ENCODE measurements at places on chromosomes 2 and 18.

DNA sequence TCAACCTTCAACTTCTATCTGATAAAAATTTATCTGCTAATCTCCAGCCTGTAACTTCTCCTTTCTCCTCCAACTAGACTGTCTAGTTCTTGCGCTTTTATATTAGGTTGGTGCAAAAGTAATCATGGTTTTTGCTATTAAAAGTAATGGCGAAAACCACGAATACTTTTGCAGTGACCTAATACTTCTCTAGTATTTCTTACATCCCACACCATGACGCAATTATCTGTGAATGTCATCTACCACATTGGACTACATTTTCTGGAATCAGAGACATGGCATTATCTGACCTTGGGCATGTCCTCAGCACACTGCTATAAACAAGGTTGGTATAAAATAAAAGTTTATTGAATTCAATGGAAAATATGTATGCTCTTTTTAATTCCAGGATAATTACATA lies 370.2 kb upstream of the LYPD1 start:
- no peak for DNase-seq

GRCh38 chr2:169585673-169586072 lies 1.5 kb downstream of the PPIG start:
- no peak for DNase-seq

- DNase-seq: no peak
Measured at GRCh38 chr2:59353306-59353921, 1112.3 kb upstream of the FANCL start.

GRCh38 chr2:126662621-126663020 lies 6.7 kb downstream of the GYPC start:
- DNase-seq: no peak

DNA sequence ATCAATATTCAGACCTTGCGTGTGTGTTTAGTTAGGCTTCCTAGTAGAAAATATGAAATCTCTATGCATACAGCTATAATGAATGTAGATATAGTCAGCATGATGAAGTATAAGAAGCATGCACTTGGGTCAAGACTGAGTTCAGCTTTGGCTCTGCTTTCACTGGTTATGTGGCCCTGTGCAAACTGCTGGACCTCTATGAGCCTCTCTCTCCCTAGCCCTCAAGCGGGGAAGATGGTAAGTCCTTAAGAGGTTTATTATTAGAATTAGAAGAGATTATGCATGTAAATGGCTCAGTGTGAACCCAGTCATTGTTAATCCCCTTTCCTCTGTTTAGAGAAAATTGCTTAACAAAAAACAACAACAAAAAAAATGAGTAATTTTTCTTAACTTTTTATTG lies 178.8 kb upstream of the NXPH2 start:
- no peak for DNase-seq

DNA sequence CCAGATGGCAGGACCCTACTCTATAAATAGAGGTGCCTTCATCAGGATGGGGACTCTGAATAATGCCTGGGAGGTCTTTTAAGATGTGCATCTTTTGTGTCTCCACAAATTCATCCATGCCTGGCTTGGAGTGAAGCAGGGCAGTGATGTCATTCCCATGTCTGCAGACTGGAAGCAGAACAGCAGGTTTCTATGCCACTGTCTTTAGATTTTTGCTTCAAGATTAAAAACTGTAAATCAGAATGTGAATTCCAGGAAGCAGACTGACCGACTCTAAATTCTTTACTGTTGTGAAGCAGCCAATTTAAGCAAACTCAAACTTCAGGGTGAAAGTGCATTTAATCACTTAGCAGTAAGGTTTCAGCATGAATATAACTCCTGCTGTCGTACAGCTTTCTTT lies 159.3 kb downstream of the SCG2 start:
- no peak for DNase-seq

GRCh38 chr18:55324166-55324565 lies 263.8 kb downstream of the TCF4 start:
- peak; percentile 44 for DNase-seq

- DNase-seq: no peak
Measured at GRCh38 chr2:70947556-70948184, 12.0 kb downstream of the ATP6V1B1 start.

DNA sequence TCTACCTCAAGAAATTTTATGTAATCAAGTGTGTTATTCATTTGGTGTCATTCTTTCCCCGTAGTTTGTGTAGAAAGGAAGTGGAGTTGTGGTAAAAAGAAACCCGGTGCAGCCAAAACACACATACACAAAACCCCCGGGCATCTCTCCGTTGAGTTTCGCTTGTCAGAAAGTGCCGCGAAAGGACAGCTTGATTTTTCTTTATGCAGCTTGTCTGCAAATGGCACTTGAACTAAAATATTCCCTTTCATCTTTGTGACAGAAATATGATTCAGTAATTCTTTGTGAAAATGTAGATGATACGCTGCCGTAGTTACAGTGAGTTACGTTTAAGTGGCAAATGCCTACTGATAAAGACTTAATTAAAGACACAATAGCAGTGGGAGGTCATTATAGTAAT lies 268.8 kb upstream of the SPRED2 start:
- no peak for DNase-seq

DNA sequence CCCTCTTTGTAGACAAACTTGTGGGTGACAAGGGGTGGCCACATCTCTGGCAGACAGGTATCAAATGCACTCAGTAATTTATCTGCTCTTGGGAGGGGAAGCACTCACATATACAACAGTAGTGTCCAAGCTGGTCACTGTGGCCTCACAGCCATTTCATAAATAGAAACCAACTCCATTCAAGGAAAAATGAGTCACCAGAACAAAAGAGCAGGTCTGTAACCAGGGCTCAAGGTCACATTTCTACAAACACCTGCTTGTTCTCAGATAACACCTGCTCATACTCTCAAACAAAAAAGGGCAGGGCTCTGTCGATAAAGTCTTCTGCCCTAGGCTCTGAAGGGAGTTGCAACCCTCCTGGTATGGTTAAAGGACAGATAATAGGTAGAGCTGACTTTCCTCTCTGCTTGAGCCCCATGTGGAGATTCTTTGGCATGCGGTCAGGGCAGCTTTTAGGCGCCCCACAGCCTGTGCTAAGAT lies 459.0 kb downstream of the BCL11A start:
- no peak for DNase-seq

DNA sequence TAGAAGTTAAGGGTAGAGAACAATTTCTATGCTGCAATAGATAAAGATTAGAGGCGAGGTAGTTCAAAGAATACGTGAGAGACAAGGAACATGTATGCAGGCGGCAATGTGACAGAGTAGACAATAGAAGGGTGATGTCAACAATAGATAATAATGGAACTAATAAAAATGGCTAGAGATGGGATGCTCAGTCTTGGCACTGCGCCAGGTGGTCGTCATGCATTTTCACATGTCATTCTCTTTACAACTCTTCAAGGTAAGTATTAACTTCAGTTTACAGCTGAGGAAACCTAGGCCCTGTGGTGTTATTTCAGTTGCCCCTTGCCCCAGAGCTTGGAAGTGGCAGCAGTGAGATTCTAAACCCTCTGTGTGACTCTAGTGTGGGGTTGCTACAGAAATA lies 890.7 kb upstream of the CELF4 start:
- no peak for DNase-seq

- DNase-seq: no peak
Measured at GRCh38 chr2:9574331-9574730, 18.7 kb upstream of the ADAM17 start.

- DNase-seq: no peak
Measured at GRCh38 chr18:75067996-75068645, 140.8 kb downstream of the PTGR3 start.

DNA sequence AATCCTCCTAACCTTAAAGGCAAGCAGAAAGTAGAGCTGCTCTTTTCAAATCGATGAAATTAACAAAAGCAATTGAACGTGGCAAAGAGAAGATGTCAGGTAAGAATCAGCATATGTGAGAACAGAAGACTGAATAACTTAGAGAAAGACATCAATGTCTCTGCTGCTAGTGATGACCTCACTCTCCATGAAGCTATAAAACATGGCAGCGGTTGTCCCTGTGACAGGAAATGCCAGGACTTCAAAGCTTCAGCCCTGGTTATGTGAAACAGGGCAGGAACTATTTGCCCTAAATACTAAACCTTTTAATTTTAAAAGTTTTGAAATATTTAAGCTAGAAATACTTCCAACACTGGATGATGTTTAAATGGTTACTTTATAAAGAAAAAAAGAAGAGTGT lies 383.7 kb downstream of the XIRP2 start:
- DNase-seq: no peak

DNA sequence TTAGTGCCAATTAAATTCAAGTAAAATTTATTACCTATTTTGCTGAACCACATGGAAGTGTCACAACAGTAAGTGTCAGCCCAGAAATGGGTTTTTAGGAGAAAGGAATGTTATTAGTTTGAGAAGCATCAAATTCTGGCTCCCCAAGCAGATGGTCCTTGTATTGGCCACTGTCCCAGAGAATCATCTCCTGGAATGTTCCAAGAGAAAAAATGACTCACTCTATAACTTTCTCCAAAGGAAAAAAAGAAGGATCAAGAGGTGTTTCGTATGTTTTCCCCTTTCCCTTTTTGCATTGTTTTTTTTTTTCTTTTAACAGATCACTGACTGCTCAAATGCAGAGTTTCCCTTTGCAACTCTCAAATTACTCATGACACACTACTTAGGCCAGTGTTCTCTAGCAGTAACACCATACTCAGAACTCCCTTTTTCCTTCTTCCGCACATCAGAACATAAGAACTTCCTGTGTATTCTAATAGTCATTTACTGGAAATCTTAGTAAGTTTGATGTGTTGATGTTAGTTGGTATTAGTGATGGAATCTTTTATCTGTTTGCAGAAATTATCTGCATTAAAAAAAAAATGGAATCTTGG lies 390.3 kb downstream of the GPD2 start:
- DNase-seq: no peak

DNA sequence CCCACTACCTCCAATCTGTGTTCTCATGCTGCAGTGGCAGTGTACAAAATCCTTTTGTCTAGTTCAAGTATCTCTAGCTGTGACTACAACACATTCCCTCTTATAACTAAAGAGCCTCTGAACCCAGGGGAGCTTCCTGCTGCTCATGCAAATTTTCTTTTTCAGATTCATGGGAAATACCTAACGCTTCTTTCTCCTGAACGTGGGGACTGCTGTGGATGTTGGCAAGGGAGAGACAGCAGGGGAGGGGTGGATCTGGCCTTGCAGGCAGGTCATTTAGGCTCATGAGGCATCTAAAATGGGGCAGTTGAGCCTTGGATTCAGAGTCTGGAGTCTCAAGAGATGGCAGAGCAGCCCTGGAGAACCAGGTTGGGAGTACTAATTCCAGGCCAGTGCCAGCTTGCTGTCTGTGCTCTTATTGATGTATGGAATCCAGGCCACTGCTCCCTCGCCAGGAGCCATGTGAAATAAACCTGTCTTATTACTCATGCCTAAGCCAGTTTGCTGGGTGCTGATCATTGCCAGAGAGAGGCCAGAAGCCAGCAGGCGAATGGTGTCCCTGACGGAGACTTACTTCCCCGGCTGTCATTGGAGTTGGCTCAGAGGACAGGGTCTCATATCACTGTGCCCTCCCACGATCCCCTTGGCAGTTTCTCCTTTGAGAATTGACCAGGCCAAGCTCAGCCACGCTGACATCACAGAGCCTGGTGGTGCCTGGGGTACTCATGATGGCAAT lies 29.2 kb upstream of the TNP1 start:
- no peak for DNase-seq

- no peak for DNase-seq
Measured at GRCh38 chr2:216808805-216809425, 50.9 kb downstream of the TNP1 start.

DNA sequence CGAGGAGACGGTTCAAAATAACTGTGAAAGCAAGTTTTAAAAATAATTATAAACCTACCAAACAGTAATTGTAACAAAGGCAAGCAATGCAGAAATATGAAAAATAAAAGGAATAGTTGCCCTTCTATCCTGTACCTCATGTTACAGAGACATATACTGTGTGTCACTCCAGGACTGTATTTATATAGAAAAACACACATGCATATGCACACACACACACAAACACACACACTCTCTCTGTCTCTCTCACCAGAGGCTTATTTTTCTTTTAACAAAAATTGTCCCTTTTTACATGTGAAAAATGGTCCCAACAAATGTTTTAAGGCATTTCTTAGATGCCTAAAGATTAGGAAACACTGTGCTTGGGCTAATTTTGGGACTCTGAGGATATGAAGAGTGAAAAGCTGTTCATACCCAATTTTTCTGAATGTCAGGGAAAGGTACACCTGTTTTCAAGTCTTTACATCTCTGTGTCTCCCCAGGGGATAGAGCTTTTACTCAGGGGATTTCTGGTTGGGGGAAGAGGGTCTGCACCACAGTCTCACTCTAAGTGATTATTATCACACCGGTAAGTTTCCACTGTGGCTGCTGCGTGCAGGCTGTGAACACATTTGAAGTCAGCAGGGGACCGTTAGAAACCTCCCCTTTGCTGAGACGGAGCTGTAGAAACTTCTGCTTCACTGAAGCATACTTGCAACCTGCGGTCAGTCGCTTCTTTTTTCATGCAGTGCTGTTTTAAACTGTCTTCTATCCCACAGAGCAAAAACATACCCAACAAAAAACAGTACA lies 51.4 kb upstream of the SPAG16 start:
- DNase-seq: no peak

GRCh38 chr2:238060542-238061314 lies at the start of gene SCLY:
Gene SCLY, plus strand, starts transcription at chr2:238061001. Its CDS starts 54 bp downstream, at chr2:238061055.
- DNase-seq: peak; percentile 99

GRCh38 chr2:25238920-25239319 lies 70.5 kb upstream of the POMC start:
- DNase-seq: no peak

GRCh38 chr18:32776561-32776960 lies 3.7 kb upstream of the KLHL14 start:
- no peak for DNase-seq

DNA sequence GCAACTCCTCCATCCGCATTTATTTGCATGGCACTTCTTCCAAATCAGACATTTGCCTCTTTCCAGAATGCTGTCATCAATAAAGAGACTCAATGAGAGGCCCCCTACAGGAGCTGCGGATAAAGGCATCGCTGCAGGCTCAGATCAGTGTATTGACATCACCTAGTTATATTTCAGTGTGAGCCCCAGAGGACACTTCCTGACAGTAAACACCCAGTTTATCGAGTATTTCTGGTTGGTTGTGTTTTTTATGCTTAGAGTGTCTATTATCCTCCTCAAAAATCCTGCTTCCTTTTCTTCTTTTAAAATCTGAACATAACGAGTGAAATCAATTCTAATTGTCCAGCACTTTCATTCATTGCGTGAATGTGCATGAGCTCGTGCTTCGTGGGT lies 38.8 kb downstream of the NRP2 start:
- no peak for DNase-seq

DNA sequence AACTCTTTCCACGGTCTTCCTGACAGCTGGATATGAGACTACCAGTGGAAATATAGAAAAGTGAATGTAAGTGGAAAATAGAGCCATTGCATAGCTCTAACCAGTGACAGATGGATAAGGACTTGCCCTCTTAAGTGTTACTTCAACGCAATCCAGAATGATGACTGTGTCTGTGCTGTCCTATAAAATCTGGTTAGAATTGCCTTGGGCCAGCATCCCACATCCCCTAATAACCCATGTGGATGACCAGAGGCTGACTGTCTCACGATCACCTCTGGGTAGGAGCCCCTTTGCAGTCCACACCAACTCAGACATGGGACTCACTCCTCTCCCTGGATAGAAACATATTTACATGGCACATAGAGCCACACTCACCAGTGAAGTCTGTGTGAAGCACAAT lies 186.6 kb downstream of the C1D start:
- no peak for DNase-seq

GRCh38 chr2:197296835-197297234 lies 13.7 kb downstream of the ANKRD44 start:
- DNase-seq: no peak

GRCh38 chr18:44759925-44760342 lies 79.2 kb downstream of the SETBP1 start:
- no peak for DNase-seq

- no peak for DNase-seq
Measured at GRCh38 chr2:75609937-75610508, 36.6 kb upstream of the MRPL19 start.
